Lower leg skin (tissue), 4 donors: ENCODE measurements at places on chromosomes 5 and 9. TPM values are rescaled to one million over a fixed set of nuclear protein-coding genes. Genes with fewer than 3 reads are reported as not detected.

Gene DNAH5
- not detected for total RNA-seq

Gene BASP1
- 24.1 TPM for total RNA-seq

Gene PCDH12
- 0.66 TPM for total RNA-seq

Gene TPM2
- total RNA-seq, result 36.3 TPM

Gene C5orf24
- total RNA-seq, result 21.5 TPM

Gene NRARP
- 49.2 TPM for total RNA-seq

Gene C1QTNF2
- total RNA-seq, result not detected

Gene PCDHB10
- 0.19 TPM for total RNA-seq

Gene TSSK1B
- not detected for total RNA-seq

Gene PLGRKT
- 10.8 TPM for total RNA-seq

Gene TAF1L
- total RNA-seq, result not detected

Gene DOCK8
- total RNA-seq, result 5.1 TPM

Gene SPINK6
- total RNA-seq, result not detected

Gene ANKDD1B
- total RNA-seq, result 0.21 TPM

- DNase-seq, result no peak
These were observed 7.0 kb upstream of the SH3GL2 start for GRCh38 chr9:17571825-17572224.

- DNase-seq, result peak; percentile 91
These were observed 607 bp downstream of the UHRF2 start for GRCh38 chr9:6413365-6414246.

DNA sequence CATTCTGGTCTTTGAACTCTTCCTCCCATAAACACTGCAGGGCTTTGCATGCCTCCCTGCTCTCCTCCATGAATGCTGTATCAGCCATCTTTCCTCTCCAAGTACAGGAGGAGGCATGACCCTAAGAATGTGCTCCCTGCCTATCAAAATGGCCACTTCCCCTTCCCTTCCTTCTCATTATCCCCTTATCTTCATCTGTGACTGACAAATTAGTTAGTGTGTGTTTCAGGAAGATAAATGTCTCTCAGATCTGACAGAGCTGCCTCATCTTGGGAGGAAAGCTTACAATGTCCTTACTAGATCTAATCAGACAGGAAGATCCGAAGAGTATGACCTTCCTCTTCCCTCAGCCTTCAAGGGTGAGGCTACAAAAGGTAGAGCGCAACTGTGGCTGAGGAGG is 46.2 kb downstream of the TLR4 start:
- DNase-seq, result no peak

DNA sequence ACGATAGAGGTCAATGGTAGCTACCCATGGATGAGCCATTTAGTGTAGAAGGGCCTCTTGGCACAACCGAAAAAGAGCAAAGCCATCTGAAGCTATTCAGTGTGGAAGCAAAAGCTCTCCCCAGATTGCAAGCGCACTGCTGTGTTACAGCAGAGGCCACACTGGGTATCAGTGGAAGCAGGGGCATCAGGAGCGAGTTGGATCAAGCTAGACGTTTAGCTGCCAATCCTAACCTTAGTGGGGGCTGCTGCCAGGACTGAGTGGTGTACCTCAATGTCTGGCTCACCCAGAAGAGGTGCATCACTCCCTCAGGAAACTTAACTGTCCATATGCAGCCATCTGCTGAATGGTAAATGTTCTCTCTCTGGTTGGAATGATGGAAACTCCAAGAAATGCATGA is 44.5 kb downstream of the RAPGEF1 start:
- peak; percentile 71 for DNase-seq

- DNase-seq, result no peak
These were observed 136.6 kb upstream of the ICE1 start for GRCh38 chr5:5285906-5286305.

GRCh38 chr9:91047993-91048607 is 246.5 kb downstream of the SYK start:
- no peak for DNase-seq

DNA sequence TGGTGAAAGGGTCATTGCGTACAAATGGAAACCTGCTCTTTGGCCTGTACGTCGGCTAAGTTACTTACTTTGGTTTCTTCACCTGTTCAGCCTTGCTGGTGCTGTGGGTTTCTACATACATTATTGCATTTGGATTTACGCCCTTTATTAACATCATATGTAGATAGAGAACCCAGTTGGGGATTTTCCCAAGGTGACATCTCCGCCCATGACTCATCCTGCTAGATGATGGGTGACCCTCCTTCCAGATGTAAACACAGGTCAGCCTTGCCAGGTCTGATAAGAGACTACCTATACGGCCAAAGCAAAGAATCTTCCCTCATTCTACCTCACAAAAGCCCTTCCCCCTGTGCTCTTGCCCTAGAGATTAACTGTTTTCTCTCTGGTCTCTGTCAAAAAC is 360.9 kb downstream of the KDM4C start:
- DNase-seq, result no peak

GRCh38 chr5:170769246-170769645 is 14.3 kb upstream of the GABRP start:
- no peak for DNase-seq

- DNase-seq, result peak; percentile 87
These were observed 3.7 kb downstream of the NSMF start for GRCh38 chr9:137455359-137455991.

DNA sequence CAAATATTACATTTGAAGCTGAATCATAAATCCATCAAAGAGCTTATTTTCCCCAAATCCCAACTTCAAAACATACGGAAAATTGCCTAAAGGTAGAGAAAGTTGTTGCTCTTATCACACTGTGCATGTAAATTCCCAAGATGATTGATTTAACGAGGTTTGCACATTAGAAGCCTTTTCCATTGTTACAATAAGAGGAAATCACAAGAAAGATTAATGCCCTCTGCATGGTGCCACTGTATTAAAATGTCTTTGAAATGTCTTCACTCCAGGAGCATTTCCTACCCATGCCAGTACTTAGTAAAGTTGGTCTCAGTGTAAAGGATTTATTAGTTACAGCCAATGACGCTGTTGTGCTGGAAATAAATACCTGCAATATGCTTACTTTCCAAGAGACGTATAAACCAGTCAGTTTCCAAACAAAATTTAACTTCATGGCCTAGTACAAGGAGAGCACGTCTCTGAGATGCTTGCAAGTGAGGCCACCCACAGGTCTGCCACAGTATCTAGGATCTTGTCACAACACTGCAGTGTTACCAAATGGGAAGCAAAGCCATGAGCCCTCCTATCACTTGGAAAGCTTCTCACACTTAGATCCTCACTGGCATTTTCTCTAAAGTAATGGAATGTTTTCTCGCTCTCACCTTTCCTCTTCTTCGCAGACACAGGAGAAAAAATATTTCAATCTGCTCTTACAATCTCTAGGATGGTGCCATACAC is 112.4 kb downstream of the CETN3 start:
- no peak for DNase-seq

- DNase-seq, result peak; percentile 84
These were observed 37.0 kb downstream of the B4GALT1 start for GRCh38 chr9:33129886-33130881.

GRCh38 chr5:122775550-122776542 is 966 bp downstream of the SNX2 start:
- no peak for DNase-seq

DNA sequence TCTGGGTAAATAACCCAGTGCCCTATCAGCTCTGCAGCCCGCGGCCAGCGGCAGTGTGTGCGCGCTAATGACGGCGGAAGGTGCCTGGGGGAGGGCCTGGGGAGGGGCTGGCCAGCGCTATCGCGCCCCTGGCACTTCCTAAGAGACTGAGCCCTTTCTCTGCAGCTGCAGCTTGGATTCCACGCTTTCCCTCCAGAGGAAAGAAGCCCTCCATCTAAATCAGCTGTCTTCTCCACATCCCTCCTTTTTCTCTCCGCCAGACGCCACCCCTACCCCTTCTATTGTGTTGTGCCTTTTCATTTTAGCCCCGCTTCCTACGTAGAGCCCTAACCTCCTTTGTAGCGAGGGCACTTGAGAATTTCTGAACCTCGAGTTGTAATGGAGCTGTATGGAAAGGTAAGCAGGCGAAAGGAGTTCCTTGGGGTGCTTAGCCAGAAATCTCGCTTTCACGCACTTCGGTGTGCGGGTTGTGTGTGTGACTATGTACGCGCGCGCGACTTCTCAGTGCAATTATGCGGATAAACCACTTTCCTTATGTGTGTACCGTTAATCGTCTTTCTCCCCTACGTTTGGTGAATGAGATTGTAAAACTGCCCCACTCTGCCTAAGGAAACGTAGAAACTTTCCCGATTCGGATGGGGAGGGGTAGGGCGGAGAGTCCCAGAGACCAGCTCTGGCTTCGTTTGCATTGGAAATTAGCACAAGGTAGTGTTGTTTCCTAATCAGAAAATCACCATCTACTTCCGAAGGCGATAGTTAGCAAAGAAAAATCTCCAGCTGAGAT is 664 bp upstream of the RAB3C start:
- no peak for DNase-seq

- DNase-seq, result no peak
These were observed 525.6 kb downstream of the CETN3 start for GRCh38 chr5:89883967-89884366.

- no peak for DNase-seq
These were observed 513.0 kb upstream of the ADAMTS16 start for GRCh38 chr5:4627131-4627530.

DNA sequence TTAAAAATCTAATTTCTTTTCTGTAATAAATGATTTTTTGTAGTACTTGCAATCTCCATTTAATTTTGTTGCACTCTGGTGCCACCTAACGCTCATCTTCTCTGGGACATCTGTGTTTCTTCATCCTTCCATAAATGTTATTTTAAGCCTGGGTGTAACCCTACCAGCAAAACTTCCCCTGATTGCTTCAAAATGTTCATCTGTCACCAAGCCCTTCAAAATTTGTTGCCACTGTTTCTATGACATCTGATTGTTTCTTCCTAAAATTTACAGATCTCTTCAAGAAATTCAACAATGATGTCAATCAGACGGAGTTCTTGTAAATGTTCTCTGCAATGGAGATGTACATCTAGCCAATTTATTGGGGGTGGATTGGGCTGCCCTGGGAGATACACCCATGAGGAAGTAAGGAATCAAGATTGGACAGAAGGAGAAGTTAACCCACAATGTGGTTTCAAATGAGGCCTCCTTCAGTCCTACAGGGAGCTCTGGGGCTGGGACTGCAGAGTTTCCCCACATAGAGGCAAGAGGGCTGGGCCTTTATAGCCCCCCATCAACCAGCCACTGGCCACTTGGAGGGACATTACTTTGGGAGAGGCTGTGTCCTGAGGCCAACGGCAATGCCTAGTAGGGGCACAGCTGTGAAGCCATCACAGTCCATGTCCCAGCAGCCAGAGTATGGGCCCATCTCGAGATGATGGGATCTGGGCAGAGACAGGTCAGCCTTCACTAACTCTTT is 23.3 kb downstream of the MCTP1 start:
- DNase-seq, result no peak

DNA sequence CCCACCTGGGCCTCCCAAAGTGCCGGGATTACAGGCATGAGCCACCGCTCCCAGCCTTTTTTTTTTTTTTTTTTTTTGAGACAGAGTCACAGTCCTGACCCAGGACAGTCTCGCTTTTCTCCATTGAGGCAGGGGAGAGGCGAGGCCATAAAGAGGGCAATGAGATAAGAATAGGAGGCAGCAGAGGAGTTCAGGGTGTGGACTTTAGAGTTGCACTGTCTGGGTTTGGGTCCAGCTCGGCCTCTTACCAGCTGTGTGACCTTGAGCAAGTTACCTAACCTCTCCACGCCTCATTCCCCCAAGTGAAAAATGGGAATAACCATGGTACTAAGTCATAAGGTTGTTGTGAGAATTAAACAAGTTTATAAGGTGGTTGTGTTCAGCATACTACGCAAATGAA is 24.6 kb upstream of the ANKH start:
- DNase-seq, result no peak

DNA sequence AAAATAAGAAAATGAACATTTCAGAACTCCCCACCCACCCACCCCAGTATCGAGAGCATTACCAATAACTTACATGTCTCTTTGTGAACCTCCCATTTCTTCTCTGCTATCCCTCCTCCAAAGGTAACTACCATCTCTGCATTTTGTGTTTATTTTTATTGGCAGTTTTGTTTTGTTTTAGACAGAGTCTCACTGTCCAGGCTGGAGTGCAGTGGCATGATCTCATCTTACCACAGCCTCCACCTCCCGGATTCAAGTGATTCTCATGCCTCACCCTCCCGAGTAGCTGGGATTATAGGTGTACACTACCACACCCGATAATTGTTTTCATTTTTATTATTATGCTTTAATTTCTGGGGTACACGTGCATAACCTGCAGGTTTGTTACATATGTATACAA is 21.7 kb upstream of the GLIS3 start:
- DNase-seq, result no peak

DNA sequence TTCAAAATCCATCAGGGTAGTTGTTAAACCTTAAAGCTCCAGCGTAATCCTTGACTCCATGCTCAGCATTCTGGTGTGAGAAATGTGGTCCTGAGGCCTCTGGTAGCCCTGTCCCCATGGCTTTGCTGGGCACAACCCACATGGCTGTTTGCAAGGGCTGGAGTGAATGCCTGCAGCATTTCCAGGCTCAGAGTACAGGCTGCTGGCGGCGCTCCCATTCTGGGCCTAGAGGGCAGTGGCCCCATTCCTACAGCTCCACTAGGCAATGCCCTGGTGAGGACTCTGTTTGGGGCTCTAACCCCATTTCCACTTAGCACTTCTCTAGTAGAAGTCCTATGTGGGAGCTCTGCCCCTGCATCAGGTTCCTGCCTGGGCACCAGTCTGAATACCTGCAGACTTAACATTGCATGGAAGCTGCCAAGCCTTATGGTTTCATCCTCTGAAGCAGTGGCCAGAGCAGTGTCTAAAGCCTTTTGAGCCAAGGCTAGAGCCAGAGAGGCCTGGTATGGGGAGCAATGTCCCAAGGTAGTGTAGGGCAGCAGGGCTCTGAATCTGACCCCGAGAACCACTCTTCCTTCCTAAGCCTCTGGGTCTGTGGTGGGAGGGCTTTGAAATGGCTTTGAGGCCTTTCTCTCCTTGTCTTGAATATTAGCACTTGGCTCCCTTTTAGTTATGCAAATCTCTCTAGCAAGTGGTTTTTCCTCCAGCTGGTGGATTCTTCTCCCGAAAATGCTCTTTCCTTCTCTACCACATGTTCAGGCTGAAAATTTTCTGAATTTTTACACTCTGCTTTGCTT is 5.8 kb upstream of the ALDH1A1 start:
- DNase-seq, result no peak

GRCh38 chr5:95822043-95822541 is 434 bp downstream of the GLRX start:
- DNase-seq, result no peak

- no peak for DNase-seq
These were observed 44.7 kb upstream of the NKD2 start for GRCh38 chr5:963673-964531.
